ENCODE measurements at places on chromosomes 16 and 17.

GRCh38 chr17:42340691-42341127, 47.5 kb downstream of the STAT3 start:
- DNase-seq = peak; percentile 38

GRCh38 chr17:60073063-60073462, 5.7 kb downstream of the HEATR6 start:
- no peak for DNase-seq

DNA sequence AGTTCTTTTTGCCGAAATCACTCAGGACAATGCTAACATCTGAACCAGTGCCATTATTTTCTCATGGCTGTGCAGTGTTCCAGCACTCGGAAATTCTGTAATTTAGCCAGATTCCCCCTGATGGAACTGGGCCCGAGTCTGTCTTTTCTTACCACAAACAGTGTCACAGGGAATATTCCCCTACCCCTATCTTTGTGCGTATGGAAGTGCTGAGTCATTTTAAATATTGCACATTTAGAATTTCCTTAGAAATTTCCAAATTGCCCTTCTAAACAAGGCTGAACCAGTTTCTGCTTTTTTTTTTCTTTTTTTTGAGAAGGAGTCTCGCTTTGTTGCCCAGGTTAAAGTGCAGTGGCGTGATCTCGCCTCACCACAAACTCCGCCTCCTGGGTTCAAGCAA, 88.0 kb upstream of the CREBBP start:
- no peak for DNase-seq

GRCh38 chr16:15947983-15948509, 1.4 kb upstream of the ABCC1 start:
- DNase-seq = no peak

DNA sequence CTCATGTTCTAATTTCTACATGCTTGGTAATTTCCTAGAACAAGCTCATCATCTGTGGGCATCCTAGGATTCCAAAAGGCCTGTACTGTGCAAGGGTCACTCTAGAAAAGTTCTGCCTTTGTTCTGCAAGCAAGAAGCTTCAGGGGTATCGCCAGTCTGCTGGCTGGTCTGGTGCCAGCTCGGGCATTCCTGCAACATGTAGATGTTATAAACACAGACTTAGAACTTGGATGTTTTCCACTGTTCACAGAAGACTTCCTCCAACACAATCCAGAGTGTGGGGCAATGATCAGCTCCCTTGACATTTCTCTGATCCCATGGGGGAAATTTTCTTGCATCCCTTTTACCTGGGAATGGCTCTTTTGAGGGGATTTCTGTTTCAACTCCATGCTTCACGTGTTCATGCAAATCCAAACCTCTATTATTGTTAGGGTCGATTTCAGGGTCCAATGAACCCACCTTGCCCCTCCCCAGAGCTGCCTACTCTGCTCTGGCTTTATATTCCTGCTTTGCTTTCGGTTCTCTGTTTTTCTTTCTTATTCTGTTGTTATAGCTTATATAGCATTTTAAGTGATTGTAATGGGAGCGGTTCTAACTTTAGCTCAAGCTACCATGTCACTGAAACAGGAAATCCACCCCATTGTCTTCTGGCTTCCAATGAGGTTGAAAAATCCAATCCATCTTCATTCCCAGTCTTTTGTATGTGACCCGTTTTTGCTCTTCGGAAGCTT, 25.3 kb downstream of the UBE2O start:
- no peak for DNase-seq

- DNase-seq = no peak
Observed at GRCh38 chr16:74574146-74574545, 32.8 kb downstream of the GLG1 start.

- no peak for DNase-seq
Observed at GRCh38 chr17:47280072-47280811, 26.6 kb downstream of the ITGB3 start.

DNA sequence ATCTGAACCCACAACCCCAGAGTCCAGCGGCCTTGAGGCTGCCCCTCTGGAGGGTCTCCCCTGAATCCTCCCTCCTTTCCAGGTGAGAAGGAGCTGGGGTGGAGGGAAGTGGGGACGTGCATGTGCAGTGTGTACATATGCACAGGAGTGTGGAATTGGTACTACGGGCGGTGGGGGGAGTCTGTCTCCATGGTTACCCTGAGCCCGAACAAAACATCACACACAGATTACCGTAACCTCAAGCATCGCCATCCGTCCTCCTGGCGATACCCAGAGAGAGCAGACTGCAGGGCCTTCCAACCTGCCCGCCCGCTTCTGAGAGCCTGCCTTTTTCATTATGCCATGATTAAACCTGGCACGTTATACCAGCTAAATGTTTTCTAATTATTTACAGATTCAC, 25.1 kb downstream of the GSG1L start:
- no peak for DNase-seq

GRCh38 chr17:31198026-31198425, 99.0 kb downstream of the OMG start:
- no peak for DNase-seq

DNA sequence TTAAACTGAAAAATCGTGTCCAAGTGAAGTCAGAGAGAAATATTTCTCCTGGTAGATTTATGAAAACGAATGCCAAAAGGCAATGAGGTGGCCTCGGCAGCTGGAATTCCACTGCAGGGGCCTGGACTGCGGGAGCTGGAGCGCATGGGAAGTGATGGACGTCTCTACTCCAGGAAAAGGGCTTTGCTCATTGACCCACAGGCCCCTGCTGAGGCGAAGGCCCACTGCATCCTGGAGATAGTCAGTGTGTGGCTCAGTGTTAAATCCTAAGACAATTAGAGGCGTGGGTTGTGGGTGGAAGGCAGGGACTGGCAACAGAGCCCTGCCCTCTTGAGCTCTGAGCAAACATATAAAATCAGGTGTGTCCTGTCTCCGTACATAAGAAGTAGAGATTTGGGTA, 191.4 kb downstream of the SLC39A11 start:
- no peak for DNase-seq

DNA sequence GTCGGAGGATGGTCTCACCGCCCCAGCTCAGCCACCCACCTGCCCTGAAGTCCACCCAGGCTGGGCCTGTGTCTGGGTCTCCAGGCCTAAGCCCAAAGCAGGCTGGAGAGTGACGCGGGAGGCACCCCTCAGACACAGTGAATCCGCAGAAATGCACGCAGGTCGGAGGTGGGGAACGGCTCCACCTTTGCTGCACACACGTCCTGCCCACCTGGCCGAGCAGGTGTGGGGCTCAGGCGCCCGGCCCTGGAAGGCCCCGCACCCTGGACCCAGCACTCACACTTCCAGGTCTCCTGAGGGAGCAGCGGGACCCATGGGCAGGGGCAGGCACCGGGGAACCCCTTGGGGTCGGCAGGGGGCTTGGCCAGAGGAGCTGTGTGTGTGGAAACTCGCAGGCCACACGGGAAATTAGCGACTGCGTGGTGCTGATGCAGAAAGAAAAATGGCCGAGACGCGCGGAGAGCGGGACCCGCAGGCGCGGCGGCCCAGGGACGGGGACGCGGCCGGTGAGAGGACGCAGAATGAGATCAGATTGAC, 10.7 kb downstream of the CYBC1 start:
- no peak for DNase-seq
